ENCODE measurements at places on chromosomes 12 and 14.

- peak; percentile 29 for DNase-seq
These were observed 147.6 kb downstream of the PAH start for GRCh38 chr12:102769323-102769916.

GRCh38 chr12:27984275-27984674, 11.7 kb upstream of the PTHLH start:
- DNase-seq = no peak

- no peak for DNase-seq
These were observed 2.8 kb upstream of the SLC25A47 start for GRCh38 chr14:100320157-100320856.

- DNase-seq = no peak
These were observed 59.4 kb downstream of the DDX51 start for GRCh38 chr12:132084621-132085290.

- DNase-seq = no peak
These were observed 65.5 kb downstream of the SAMD4A start for GRCh38 chr14:54632452-54632851.

GRCh38 chr14:67187826-67188225, 1.4 kb upstream of the GARIN2 start:
- DNase-seq = no peak

DNA sequence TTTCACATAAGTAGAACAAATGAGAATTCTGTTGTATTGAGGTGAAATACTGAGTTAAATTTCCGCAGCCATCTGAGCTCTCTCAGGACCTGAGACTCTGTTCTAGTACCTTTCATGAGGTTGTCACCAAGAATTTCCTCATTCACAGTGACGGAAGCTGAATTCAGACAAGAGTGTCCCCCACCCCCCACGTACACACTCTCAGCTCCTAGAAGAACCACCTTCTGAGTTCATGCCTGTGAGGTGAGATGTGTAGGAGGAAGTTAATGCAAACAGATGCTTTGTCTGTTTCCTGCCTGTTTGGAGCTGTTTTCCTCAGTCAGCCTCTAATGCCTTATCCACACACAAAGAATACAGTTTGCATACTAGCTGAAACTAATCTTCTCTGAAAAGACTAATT, 18.2 kb downstream of the BICDL1 start:
- no peak for DNase-seq

- DNase-seq = no peak
These were observed 109.5 kb downstream of the DIP2B start for GRCh38 chr12:50614167-50614759.

DNA sequence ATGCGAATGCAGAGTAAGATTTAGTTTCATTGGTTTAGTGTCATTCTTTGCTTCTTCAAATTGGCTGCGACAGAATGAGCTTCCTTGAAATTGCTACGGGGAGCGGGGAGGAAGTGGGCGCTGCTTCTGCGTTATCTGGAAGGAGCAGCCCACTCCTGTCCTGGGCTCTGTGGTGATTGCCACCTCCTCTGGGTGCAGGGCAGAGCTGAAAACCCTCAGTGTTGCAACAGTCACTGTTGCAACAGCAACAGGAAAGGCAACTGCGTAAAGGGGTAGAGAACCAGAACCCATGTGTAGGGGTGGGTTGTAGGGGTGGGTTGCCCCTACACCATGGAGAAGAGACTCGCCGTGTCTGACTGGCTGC, 57.7 kb downstream of the MAX start:
- no peak for DNase-seq

GRCh38 chr12:11726659-11727058, 77.2 kb downstream of the ETV6 start:
- no peak for DNase-seq

DNA sequence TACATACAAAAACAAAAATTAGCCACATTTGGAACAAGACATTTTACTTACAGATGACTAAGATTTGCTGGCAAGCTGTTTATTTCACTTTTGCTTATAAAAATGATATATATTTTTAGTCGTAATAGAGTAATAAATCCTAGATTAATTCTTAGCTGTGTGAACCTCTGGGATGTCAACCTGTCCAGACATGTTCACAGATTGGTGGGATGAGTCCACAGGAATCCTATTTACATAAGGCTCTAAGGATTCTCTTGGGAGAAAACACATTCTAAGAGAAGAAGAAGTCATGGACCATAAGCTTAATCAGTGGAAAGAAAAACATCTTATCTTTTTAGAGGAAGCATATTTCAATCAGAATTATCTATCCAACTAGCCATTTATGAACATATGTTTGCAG, 797.4 kb downstream of the C12orf50 start:
- DNase-seq = no peak

DNA sequence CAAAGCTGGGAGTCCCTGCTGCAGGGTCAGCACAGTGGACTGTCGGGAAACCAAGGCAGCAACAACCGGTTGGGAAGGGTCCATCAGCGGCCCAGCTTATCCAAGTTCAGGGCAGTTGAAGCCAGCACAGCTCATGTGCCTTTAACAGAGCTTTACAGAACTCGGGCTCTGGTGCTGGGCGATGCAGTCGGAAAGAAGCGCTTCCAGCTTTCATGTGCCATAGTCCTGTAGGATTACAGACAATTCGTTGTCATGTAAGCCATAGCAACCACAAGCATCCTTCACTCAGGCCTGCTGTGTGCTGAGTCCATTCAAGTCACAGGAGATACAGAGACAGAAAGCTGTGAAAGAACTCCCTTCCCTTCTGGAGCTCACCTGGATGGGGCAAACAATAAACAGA, 3.5 kb upstream of the FAM181A start:
- no peak for DNase-seq

DNA sequence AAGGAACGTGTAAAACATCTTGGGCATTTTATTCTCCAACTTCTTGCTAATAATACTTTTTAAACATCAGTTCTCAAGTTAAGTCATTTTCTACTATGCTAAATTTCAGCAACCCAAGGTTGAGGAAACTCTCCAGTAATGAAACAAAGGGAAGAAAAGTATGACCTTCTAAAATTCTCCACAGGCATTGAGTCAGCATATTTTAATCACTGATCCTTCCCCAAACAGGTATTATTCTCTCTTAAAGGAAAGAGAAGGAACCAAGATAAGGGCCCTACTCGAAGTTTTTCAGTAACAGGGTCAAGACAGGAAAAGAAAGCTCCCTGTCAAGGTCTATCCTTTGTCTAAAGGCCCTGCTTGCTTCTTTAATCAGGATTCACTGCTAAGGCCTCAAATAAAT, 3.0 kb downstream of the KICS2 start:
- DNase-seq = no peak

GRCh38 chr12:130253866-130254265, 83.8 kb upstream of the PIWIL1 start:
- no peak for DNase-seq
